ENCODE measurements at places on chromosomes 12 and 14.

DNA sequence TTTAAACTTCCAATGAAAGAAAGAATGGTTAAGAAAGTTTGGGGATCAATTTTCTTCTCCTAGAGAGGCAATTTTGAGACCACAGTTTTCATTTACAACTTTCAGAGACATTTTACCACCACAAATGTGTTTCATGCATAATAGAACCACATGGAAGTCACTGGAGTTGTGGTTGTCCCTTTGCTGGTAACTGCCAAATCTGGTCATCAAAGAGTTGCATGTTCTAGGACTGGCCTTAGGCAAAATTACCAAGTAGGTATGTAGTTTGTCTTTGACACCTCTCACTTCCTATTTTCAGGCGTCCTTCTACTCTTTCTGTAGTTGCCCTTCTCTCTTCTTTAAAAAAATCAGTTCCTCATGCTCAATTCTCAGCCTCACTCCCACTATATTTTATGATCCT is 54.3 kb upstream of the TMX1 start:
- DNase-seq = no peak

GRCh38 chr12:71938728-71939385 is at the start of gene TPH2:
TSS of gene TPH2 (plus strand) at chr12:71938845. CDS start at chr12:71938987, 142 bp downstream.
- no peak for DNase-seq

DNA sequence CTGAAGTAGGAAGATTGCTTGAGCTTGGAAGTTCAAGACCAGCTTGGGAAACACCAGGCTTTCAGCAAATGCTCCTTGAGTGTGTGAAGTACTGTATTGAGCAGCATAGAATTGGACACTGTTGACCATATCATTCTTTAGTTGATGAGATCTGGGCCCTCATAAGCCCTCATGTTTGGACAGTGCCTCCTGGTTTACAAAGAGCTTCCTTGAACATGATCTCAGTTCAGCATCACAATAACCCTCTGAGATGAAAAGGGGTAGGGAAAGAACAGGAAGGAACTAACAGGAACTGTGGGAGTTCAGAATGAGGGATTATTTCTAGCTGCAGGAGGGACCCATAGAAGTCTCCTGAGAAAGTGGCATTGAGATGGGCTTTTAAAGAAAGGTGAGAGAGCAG is 153.2 kb downstream of the C12orf75 start:
- no peak for DNase-seq

DNA sequence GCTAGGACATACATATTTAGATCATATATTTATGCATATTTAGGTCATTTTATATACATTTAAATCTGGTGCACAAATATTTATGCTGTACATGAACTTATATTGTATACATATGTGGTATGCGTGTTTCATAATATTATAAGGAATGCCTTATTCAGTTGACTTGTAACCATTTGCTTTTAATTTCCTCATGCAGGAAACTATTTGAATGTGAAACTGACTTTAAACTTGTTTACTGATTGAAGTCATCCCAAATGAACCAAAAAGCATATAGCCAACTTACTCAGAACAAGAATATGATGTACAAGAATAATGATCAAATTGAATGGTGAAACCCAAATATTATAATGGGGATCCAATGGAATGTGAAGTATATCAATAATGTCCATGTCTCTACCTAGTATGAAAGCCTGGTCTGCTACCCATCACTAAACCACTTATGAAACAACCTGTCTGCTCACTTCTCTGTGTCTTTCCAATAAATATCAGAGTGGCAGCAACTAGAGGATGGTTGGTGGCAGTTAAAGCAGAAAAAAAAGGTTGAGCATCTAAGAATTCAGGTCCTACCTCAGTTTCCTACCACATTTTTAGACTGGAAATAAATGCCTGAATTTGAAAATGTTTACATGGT is 38.3 kb downstream of the RPS6KA5 start:
- no peak for DNase-seq

DNA sequence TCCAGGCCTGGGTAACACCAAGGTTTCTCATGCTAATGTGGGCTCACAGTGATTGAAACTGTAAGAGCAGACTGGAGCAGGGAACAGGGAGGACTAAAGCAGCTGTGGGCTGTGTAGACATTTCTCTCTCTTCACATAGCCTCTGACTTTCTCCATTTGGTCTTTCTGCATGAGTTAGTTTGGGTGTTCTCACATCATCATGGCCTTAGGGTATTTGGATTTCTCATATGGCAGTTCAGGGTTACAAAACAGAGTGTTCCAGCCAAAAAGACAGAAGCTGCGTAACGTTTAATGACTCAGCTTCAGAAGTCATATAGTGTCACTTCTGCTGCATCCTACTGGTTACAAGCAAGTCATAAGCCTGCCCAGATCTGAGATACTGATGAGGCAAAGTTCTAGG is 52.0 kb upstream of the OSBPL8 start:
- no peak for DNase-seq

DNA sequence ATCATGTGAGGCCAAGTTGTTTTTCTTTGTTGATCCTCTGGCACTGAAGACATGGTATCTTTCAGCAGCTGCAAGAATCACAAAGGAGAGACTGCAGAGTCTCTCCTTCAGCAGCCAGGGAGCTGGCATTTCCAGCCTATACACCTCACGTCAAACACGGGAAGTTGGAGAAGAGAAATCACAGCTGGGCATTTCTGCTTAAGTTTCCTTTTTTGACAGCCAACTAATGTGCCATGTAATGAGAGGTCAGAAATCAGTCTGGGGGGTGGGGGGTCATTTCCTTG is 28.3 kb downstream of the PHLDA1 start:
- no peak for DNase-seq

GRCh38 chr12:11753826-11754225 is 104.4 kb downstream of the ETV6 start:
- DNase-seq = no peak

DNA sequence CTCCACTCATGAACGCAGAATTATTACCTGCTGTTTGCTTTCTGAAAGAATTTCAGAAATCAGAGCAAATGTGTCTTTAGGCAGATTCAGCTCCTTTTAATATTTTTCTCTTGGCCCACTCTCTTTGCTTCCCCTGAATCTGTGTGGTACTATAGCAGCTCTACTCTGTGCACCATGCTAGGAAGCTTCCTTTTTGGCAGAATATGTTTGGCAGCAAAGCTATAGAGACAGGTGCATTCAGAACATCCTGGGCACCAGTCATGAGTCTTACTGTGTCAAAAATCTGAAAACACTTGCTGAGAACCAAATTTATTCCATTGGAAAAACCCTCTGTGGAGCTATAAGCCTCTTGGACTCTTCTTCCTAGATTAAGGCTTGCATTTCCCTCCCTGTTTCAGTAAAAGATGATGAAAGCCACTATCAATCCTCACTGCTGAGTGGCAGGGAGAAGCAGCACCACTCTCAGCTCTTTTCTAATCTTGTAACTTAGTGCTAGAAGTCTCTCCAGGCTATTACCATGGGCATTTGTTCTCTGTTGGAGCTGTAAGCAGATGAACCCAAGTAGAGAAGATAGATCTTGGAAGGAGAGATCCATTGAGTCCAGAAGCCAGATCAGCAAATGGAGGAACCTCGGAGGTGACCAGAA is 18.2 kb downstream of the CIPC start:
- no peak for DNase-seq

DNA sequence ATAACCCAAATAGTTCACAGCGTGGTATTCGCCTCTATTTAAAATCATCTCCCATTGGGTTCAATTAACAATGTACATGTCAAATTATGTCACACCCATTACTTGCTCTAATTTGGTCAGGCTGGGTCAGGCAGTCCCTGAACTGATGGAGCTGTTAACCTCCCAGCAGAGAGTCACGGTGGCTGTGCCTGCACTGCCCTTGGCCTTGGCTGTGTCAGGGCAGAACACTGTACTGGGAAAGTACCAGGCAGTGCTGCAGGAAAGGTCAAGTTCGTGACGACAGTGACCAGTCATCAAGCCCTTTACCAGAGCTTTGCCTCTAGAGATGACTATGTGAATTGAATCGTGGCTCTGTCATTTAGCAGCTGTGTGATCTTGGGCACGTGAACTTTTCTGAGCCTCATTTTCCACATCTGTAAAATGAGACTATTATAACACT is 100.0 kb downstream of the ARF6 start:
- DNase-seq = no peak

DNA sequence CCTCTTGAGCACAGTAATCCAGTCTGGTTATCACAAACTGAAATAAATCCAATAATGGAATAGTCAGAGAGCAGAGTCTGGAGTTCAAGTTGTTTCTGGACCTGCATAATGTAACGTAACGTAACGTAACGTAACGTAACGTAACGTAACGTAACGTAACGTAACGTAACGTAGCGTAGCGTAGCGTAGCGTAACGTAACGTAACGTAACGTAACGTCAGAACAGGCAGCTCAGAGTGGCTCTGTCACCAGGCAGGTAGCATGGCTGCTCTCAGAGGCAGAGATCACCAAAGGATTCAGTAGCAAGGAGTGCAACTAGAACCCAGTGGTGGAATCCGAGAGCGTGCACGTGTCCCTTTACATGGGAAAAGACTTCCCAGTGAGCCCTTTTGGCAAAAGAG is 85.7 kb upstream of the USP44 start:
- DNase-seq = no peak

DNA sequence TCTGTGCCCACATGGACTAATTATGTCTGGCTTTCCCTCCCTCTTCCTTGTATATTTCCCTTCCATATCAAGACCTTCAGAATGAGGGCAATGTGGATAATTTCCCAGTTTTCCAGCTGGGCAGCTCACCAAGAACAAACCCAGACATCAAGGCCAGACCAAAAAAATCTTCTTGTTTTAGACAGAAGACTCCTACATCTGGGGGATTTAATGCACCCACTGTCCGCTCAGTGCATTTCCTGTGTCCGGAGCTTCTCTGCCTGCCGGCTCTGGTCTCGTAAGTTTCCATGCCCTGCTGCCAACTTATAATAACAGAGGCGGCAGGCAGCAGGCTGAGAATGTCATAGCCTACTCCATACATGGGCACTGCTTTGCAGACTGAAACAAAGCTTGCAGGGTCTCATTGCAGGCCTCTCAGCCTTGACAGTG is 207.2 kb upstream of the BCL2L14 start:
- DNase-seq = no peak

DNA sequence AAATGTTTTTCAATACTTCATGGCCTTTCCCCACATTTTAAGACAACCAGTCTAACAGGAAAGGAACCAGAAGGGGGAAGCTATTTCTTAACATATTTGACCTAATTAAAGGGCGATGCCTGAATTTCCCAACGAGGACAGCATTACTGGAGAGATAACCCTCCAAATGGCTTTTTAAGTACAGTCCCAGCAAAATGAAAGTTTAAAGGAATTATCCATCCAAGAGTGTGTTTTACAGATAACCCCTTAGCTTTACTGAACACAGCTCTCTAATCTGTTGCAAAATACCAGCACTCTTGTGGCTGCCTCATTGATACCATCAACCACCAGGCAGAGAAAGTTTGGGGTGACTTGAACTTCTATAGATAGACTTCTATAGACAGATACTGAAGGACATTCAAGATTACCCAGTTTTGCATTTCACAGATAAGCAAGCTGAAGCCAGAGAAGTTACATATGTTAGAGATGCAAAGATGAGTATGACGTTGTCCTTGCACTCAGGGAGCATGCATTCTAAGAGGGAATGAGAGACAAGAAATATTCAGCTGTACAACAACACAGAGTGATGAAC is 41.3 kb upstream of the DUSP6 start:
- DNase-seq = no peak

- no peak for DNase-seq
Measured at GRCh38 chr12:54459355-54459754, 14.0 kb downstream of the GTSF1 start.

GRCh38 chr12:113962733-113963132 is 3.4 kb downstream of the RBM19 start:
- DNase-seq = no peak

DNA sequence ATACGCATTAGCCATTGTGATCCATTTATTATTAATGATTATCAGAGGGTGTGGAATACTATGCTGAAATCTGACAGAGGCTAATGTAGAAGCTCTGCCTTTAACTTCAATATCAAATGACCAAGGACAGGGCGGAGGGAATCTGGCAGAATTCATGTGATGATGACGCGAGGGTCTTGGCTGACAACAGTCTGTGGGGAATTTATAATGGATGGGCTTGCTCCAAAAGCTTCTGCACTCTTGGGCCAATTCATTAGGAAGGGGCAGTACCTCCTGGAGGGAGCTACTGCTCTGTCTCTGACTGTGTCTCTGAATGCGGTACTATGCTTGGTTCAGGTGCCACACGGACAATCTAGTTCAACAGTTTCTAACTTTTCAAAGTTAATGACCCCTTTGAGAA is 46.2 kb downstream of the GALNT8 start:
- DNase-seq = no peak

DNA sequence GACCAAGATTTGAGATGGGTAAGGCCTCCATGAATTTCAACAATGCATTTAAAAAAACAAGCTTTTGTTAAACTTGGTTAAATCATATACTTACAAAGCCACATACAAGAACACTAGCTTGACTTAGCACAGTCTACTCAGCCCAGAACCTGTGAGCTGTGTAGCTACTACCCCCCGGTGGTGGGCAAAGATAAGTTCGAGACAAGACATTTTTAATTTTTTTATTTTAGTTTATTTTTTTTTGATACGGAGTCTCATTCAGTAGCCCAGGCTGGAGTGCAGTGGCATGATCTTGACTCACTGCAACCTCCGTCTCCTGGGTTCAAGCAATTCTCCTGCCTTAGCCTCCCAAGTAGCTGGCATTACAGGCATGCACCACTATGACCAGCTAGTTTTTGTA is 3.7 kb upstream of the NECAP1 start:
- DNase-seq = no peak

DNA sequence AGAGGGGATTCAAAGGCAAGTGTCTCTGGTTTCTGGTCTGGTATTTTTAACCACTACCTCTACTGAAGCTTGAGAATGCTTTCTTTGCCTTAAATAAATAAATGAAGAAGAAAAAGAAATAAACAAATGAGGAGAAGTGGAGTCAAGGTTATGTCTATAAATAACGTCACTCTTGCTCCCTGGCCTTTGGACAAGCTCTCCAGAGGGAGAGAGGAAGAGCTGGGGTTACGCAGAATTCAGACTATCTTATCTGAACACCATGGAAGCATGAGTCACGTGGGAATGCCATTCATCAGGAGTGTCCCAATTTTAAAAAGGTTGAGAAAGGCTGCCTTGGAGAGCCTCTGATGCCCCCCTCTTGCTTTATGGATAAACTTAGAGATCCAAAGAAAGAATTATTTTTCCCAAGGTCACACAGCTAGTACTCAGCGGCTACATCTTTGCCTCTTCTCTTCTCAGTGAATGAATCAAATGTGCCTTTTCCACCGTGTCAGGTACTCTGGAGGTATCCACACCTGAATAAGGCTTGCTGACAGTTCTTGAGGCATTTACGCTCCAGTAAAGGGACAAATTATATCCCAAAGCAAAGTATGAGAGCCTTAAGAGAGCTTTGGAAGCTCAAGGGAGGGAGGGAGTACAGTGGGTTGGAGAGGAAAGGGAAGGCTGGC is 12.9 kb upstream of the MSI1 start:
- DNase-seq = no peak

- DNase-seq = no peak
Measured at GRCh38 chr14:80536456-80536855, 325.2 kb upstream of the DIO2 start.

- peak; percentile 17 for DNase-seq
Measured at GRCh38 chr14:52124791-52125684, 56.2 kb upstream of the NID2 start.

- DNase-seq = no peak
Measured at GRCh38 chr12:120562906-120563305, 18.3 kb downstream of the POP5 start.
